Left kidney (tissue), 8 donors: ENCODE measurements at places on chromosomes 5 and 9. TPM values are rescaled to one million over a fixed set of nuclear protein-coding genes. Genes with fewer than 3 reads are reported as not detected.

Gene TCF7
- polyA plus RNA-seq: 13.0 TPM

Gene CCDC192
- 1.5 TPM for polyA plus RNA-seq

Gene FAXDC2
- 42.6 TPM for polyA plus RNA-seq

Gene RHOBTB3
- polyA plus RNA-seq: 78.0 TPM

Gene RAB14
- polyA plus RNA-seq: 109 TPM

Gene GFPT2
- polyA plus RNA-seq: 5.1 TPM

Gene HTR1A
- not detected for polyA plus RNA-seq

Gene CIZ1
- 139 TPM for polyA plus RNA-seq

Gene MLANA
- 1.0 TPM for polyA plus RNA-seq

Gene ADAMTS13
- polyA plus RNA-seq: 10.9 TPM

Gene CNTFR
- 34.6 TPM for polyA plus RNA-seq

Gene FGF18
- polyA plus RNA-seq: 0.25 TPM

Gene ZNF366
- 3.5 TPM for polyA plus RNA-seq

Gene RAPGEF6
- 17.3 TPM for polyA plus RNA-seq

Gene MARCHF3
- 8.0 TPM for polyA plus RNA-seq

Gene CTXN3
- not detected for polyA plus RNA-seq

Gene PHYHD1
- 63.9 TPM for polyA plus RNA-seq

Gene PCDHB5
- 7.5 TPM for polyA plus RNA-seq

Gene DOK3
- 5.3 TPM for polyA plus RNA-seq

Gene NPR2
- polyA plus RNA-seq: 36.8 TPM

Gene SLC45A2
- 1.0 TPM for polyA plus RNA-seq

Gene EGFLAM
- polyA plus RNA-seq: 10.6 TPM

Gene FAM221B
- polyA plus RNA-seq: 0.40 TPM

Gene PFN3
- polyA plus RNA-seq: 2.0 TPM

Gene SPATA31C2
- 0.52 TPM for polyA plus RNA-seq

Gene PCYOX1L
- 19.2 TPM for polyA plus RNA-seq

Gene CDC14B
- 34.3 TPM for polyA plus RNA-seq

Gene DAB2IP
- polyA plus RNA-seq: 42.5 TPM

Gene RNF183
- 5.1 TPM for polyA plus RNA-seq

Gene CENPH
- 29.5 TPM for polyA plus RNA-seq

Gene PCDHA12
- polyA plus RNA-seq: 0.23 TPM

Gene OR13C9
- polyA plus RNA-seq: not detected

Gene SPINK13
- 1.1 TPM for polyA plus RNA-seq

Gene RXRA
- polyA plus RNA-seq: 37.2 TPM

Gene SPATA31C1
- 0.58 TPM for polyA plus RNA-seq

Gene INSL4
- not detected for polyA plus RNA-seq

Gene ADGRD2
- polyA plus RNA-seq: 0.10 TPM

Gene SERF1A
- 15.2 TPM for polyA plus RNA-seq

Gene SLCO6A1
- not detected for polyA plus RNA-seq

Gene SPAAR
- polyA plus RNA-seq: 1.4 TPM

Gene KLHL3
- 25.4 TPM for polyA plus RNA-seq

Gene IL31RA
- polyA plus RNA-seq: 0.12 TPM

Gene KCNIP1
- 10.8 TPM for polyA plus RNA-seq

Gene C5orf24
- 119 TPM for polyA plus RNA-seq

Gene LCN6
- polyA plus RNA-seq: not detected

Gene SGCD
- 4.0 TPM for polyA plus RNA-seq

Gene PRUNE2
- 16.4 TPM for polyA plus RNA-seq

Gene HAVCR2
- 18.2 TPM for polyA plus RNA-seq

Gene ANKRD31
- 0.86 TPM for polyA plus RNA-seq

Gene CDH9
- polyA plus RNA-seq: 21.8 TPM

Gene GAS1
- 55.3 TPM for polyA plus RNA-seq
